ENCODE measurements at places on chromosomes 12 and 14.

GRCh38 chr14:35046751-35047536 lies 872 bp downstream of the FAM177A1 start:
- no peak for DNase-seq

DNA sequence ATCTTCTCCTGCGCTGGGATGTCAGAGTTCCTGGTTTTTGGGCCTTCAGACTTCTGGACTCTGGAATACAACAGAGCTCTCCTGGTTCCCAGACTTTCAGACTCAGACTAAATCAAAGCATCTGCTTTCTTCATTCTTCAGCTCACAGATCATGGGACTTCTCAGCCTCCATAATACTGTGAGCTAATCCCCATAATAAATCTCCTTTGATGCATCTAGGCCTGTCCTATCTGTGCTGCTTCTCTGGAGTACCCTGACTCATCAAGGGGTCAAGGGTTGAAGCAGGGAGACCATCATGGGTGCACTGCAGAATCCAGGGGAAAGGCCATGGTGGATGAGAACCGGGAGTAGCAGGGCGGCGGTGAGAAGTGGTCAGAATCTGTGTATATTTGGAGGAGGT lies 1094.1 kb upstream of the TMEM132C start:
- DNase-seq, result no peak

- no peak for DNase-seq
These were observed 7.4 kb upstream of the OR6J1 start for GRCh38 chr14:22651586-22651985.

- no peak for DNase-seq
These were observed 103.9 kb upstream of the DIO3 start for GRCh38 chr14:101457301-101457935.

- no peak for DNase-seq
These were observed 84.6 kb downstream of the NT5DC3 start for GRCh38 chr12:103756443-103756842.

GRCh38 chr12:52579468-52580465 lies 6.1 kb upstream of the KRT74 start:
- DNase-seq, result no peak

DNA sequence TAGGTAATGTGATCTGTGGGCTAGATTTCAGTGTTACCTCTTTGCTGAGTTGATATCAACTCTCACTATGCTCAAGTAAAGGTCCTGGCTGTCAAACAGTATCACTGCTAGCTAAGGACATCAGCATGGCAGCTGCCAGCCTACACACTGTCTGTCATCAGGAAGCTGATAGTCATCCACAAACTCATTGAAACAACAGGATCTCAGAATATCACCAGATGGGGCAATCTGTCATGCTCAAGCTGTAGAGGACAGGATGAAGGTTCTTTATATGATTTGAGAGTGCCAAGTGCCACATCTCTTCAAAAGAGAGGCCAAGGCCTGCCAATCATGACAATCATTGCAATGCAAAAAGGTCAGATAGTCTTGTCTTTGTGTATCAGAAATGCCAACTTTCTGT lies 811.5 kb upstream of the SEL1L start:
- DNase-seq, result no peak

DNA sequence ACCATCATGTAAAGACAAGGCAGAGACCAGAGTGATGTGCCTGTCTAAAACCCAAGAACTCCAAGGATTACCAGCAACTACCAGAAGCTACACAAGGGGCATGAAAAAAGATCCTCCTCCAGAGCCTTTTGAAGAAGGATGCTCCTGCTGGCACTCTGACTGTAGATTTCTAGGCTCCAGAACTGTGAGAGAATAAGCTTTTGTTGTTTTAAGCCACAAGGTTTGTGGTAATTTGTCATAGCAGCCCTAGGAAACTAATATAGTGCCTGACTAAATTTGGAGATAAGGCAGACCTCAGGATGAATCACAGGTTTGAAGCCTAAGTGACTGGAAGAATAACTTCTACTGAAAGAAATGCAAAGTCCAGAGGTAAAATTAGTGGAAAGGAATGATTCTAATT lies 132.9 kb downstream of the CEP83 start:
- DNase-seq, result no peak

DNA sequence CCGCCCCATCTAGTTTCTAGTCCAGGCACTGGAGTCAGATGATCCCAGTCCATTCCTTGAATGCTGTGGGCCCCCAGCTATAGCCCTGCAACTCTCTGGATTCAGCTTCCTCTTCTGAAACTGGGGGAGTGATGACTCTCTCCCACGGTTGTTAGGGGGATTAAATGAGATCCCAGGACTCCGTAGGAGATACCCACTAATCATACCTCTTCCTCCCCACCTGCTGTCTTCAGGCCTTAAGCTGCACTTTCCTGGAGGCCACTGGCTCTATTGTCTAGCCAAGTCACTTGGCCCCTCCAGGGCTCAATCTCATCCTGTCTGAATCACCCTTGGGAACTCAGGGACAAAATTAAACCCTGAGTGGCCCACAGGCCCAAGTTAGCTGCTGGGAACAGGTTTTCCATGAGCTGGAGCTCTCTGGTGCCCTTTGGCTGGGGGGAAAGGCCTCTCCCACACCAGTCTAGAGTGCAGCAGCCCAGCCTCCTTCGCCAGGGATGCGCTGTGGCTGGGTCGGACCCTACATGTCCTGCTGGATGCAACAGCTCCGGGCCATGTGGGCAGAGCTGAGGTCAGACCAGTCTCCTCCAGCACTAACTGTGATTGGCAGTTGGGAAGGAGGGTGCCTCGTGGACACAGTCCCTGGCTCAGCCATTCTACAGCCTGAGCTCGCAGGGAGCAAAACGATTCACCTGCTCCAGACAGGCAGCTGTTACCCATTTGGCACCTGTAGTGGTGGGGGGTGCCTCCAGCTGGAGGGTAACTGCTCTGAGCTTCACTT lies 6.0 kb upstream of the ASB2 start:
- DNase-seq, result no peak

- no peak for DNase-seq
These were observed 265.0 kb downstream of the CACNA1C start for GRCh38 chr12:2317772-2318171.

DNA sequence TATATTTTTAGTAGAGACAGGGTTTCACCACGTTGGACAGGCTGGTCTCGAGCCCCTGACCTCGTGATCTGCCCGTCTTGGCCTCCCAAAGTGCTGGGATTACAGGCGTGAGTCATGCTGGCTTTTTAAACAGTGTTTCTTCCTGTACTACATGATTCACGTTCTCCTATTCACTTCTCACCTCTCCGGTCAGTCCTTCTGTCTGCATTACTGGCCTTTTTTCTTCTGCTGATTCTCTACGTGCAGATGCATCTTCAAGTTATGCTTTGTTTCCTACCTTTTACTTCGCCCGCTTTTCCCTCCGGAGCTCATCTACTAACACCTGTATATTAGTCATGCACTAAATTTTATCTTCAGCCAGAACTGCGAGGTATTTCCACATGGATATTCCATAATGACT lies 296.2 kb upstream of the FLRT2 start:
- DNase-seq, result no peak

GRCh38 chr14:51453869-51454268 lies 197.8 kb upstream of the FRMD6 start:
- no peak for DNase-seq
